ENCODE measurements at places on chromosomes 4 and X. TPM values are rescaled to one million over a fixed set of nuclear protein-coding genes. Genes with fewer than 3 reads are reported as not detected.

GRCh38 chr4:159780196-159780922 is 677.5 kb downstream of the RAPGEF2 start:
- peak; percentile 94 for DNase-seq
- peaks cover 3% of the 10 kb centered on the region for H3K36me3 ChIP-seq
- H3K27me3 ChIP-seq, result no peaks in the 10 kb centered on the region
- no peak overlapping the region for H3K4me3 ChIP-seq
- peak overlapping the region; percentile 99 for H3K27ac ChIP-seq

GRCh38 chr4:141706445-141706844 is 70.1 kb downstream of the IL15 start:
- H3K36me3 ChIP-seq, result no peaks in the 10 kb centered on the region
- no peak for DNase-seq
- H3K27me3 ChIP-seq, result no peaks in the 10 kb centered on the region
- H3K4me3 ChIP-seq, result no peak overlapping the region
- no peak overlapping the region for H3K27ac ChIP-seq
- no peaks in the 10 kb centered on the region for H3K4me1 ChIP-seq

DNA sequence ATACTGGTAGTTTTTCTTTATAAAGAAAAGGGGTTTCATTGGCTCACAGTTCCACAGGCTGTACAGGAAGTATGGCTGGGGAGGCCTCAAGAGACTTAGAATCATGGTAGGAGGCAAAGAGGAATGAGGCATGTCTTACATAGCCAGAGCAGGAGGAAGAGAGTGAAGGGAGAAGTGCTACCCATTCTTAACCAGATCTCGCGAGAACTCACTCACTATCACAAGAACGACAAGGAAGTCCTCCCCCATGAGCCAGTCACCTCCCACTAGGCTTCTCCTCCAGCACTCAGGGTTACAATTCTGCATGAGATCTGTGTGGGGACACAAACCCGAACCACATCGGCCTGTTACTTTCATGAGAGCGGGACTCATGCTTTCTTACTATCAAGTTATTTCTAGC is 240.5 kb downstream of the TENM3 start:
- no peaks in the 10 kb centered on the region for H3K36me3 ChIP-seq
- DNase-seq, result no peak
- H3K4me1 ChIP-seq, result no peaks in the 10 kb centered on the region

DNA sequence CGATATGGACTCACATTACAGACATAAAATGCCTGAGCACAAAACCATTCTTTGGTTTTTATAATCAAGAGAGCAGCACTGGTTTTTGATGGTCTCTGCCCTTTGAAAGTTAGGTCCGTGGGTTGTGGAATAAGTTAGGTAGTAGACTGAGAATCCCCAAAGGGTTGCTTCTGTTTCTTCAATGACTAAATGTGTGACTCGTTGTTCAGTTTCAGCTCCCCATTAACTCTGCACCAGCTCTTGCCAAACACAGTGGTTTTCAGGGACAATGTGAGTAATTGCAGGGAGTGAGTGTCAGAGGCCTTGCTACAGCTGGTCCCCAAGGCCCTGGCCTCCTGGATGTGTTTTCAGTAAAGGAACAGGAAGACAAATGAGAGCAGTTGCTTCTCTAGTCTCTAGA is 24.8 kb downstream of the SMIM20 start:
- no peak overlapping the region for H3K27ac ChIP-seq
- H3K4me1 ChIP-seq, result no peaks in the 10 kb centered on the region
- no peaks in the 10 kb centered on the region for H3K36me3 ChIP-seq
- H3K4me3 ChIP-seq, result no peak overlapping the region
- no peak for DNase-seq

GRCh38 chr4:73684097-73684496 is 56.3 kb upstream of the CXCL8 start:
- H3K36me3 ChIP-seq, result no peaks in the 10 kb centered on the region
- no peak overlapping the region for H3K4me3 ChIP-seq
- no peaks in the 10 kb centered on the region for H3K27me3 ChIP-seq

DNA sequence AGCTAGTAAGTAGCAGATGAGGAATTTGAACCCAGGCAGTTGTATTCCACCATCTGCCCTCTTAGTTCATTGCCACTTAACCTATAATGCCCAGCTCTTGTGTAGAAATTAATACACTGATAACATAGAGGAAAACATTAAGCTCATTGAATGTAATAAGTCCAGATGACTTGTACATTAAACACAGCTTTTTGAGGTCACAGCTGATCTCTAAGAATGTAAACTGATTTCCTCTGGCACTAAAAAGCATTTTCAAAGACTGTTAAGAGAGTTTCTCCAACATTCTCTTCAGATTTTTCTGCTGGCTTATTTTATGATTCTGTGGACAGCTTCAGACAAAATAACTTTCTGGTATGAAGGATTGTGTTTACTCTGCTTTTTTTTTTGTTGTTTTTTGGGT is 42.7 kb downstream of the HPRT1 start:
- DNase-seq, result no peak
- no peak overlapping the region for H3K4me3 ChIP-seq
- no peaks in the 10 kb centered on the region for H3K36me3 ChIP-seq
- H3K27me3 ChIP-seq, result no peaks in the 10 kb centered on the region
- no peaks in the 10 kb centered on the region for H3K4me1 ChIP-seq

- no peak overlapping the region for H3K4me3 ChIP-seq
- no peaks in the 10 kb centered on the region for H3K4me1 ChIP-seq
- H3K27me3 ChIP-seq, result no peaks in the 10 kb centered on the region
- H3K36me3 ChIP-seq, result no peaks in the 10 kb centered on the region
- no peak for DNase-seq
- no peak overlapping the region for H3K27ac ChIP-seq
Measured at GRCh38 chrX:2242326-2242725, 258.4 kb downstream of the DHRSX start.

DNA sequence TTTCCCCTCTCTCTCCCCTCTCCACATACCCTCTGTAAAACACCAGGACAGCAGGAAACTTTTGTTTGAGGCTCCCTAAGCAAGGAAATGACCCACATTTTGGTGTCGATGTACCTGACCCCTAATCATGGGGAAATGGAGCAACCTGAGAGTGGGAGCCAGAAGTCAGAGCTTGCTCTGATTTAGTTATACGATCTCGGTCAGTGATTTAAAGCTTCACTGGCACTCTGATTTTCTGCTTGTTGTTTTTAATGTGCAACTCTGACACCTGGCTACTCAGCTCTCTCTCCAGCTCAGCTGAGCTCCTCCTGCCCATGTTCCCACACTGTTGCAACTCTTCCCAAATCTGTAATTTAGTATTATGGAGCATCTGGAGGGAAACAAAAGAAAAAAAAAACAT is 408.6 kb downstream of the ADAM29 start:
- no peaks in the 10 kb centered on the region for H3K36me3 ChIP-seq
- H3K4me3 ChIP-seq, result no peak overlapping the region
- H3K27me3 ChIP-seq, result no peaks in the 10 kb centered on the region
- H3K27ac ChIP-seq, result no peak overlapping the region

- H3K36me3 ChIP-seq, result no peaks in the 10 kb centered on the region
- peak; percentile 56 for DNase-seq
- H3K27ac ChIP-seq, result no peak overlapping the region
- no peaks in the 10 kb centered on the region for H3K27me3 ChIP-seq
- H3K4me3 ChIP-seq, result no peak overlapping the region
Measured at GRCh38 chr4:169229571-169230028, 41.2 kb downstream of the SH3RF1 start.

GRCh38 chr4:154305616-154306015 is 186.0 kb downstream of the DCHS2 start:
- no peaks in the 10 kb centered on the region for H3K4me1 ChIP-seq
- no peak overlapping the region for H3K4me3 ChIP-seq
- H3K27me3 ChIP-seq, result no peaks in the 10 kb centered on the region
- no peak overlapping the region for H3K27ac ChIP-seq
- DNase-seq, result no peak
- no peaks in the 10 kb centered on the region for H3K36me3 ChIP-seq

GRCh38 chr4:139299536-139299935 is 1.8 kb upstream of the NAA15 start:
- H3K27ac ChIP-seq, result peak overlapping the region; percentile 95
- no peak for DNase-seq
- peaks cover 15% of the 10 kb centered on the region for H3K4me1 ChIP-seq

GRCh38 chr4:16026160-16026761 is 57.6 kb downstream of the PROM1 start:
- no peaks in the 10 kb centered on the region for H3K36me3 ChIP-seq
- no peak overlapping the region for H3K27ac ChIP-seq

- no peak overlapping the region for H3K4me3 ChIP-seq
- DNase-seq, result no peak
- no peaks in the 10 kb centered on the region for H3K4me1 ChIP-seq
- H3K27ac ChIP-seq, result no peak overlapping the region
- H3K36me3 ChIP-seq, result no peaks in the 10 kb centered on the region
- no peaks in the 10 kb centered on the region for H3K27me3 ChIP-seq
Measured at GRCh38 chr4:74624351-74625151, 169.8 kb downstream of the BTC start.

F8 gene
- 1.1 TPM for total RNA-seq

ELF2 gene
- total RNA-seq, result 46.1 TPM

LRIT3 gene
- total RNA-seq, result 0.26 TPM

GASK1B gene
- total RNA-seq, result 3.8 TPM

NAP1L3 gene
- 0.17 TPM for total RNA-seq

All from A673 (cell line).